ENCODE measurements at places on chromosomes 2 and 18. TPM values are rescaled to one million over a fixed set of nuclear protein-coding genes. Genes with fewer than 3 reads are reported as not detected.

GRCh38 chr2:17643031-17643615 is 102.6 kb downstream of the VSNL1 start:
- peaks cover 39% of the 10 kb centered on the region for H3K4me1 ChIP-seq
- no peaks in the 10 kb centered on the region for H3K27me3 ChIP-seq
- no peaks in the 10 kb centered on the region for H3K36me3 ChIP-seq
- no peak overlapping the region for H3K27ac ChIP-seq

- no peak overlapping the region for H3K27ac ChIP-seq
- no peaks in the 10 kb centered on the region for H3K27me3 ChIP-seq
- peaks cover 12% of the 10 kb centered on the region for H3K4me1 ChIP-seq
- no peaks in the 10 kb centered on the region for H3K36me3 ChIP-seq
Measured at GRCh38 chr2:54106631-54107454, 8.6 kb upstream of the ACYP2 start.

DNA sequence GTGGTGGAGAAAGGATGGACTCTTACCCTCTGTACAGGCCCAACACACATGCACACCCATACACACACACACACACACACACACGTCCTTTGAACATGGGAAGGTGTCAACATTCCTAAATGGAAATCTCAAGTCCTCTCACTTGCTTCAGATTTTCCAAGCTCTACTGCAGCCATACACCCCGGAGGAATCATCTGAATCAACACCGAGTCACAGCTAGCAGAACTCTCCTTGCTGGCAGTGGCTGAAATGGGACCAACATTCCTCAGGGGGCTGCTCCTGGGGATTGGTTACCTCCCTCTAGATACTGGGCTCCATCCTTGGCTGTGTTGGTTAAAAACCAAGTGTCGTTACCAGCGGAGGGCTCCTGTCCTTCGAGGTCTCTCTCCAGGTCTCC is 112.7 kb downstream of the BCL11A start:
- H3K4me1 ChIP-seq = no peaks in the 10 kb centered on the region
- no peak overlapping the region for H3K4me3 ChIP-seq
- H3K27ac ChIP-seq = no peak overlapping the region

DNA sequence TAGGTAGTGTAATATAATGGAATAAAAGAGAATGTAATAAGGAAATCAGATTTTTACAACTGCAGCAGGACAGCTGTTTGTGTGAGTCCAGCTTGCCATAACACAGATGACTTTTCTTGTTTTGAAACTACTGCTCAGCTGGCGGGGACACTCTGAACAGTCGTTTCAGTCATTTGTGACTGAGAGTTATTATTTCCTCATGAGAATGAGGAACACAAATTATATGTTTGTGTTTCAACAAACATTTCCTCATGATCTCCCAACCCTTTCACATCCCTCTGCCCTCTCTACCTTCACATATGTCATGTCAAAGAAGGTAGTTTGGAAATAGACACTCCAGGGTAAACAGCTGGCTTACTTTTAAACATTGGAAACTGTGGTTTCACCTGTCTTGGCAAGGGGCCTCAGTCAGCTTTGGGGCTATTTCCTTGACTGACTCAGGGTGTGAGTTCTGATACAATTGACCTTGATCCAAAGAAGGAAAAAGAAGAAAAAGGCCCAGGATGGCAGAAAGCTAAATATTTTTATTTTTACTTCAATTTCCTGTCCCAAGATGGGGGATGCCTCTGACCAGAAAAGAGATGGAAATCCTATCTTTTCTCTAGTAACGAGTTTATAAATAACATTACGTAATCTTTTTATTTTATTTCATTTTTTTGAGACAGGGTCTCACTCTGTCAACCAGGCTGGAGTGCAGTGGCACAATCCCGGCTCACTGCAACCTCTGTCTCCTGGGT is 593 bp downstream of the SP140L start:
- peak overlapping the region; percentile 56 for H3K4me3 ChIP-seq
- H3K27ac ChIP-seq = peak overlapping the region; percentile 93

GRCh38 chr2:144668493-144669110 is 148.7 kb upstream of the ZEB2 start:
- DNase-seq = no peak
- no peaks in the 10 kb centered on the region for H3K27me3 ChIP-seq
- H3K4me3 ChIP-seq = no peak overlapping the region
- no peaks in the 10 kb centered on the region for H3K4me1 ChIP-seq
- H3K27ac ChIP-seq = no peak overlapping the region

DNA sequence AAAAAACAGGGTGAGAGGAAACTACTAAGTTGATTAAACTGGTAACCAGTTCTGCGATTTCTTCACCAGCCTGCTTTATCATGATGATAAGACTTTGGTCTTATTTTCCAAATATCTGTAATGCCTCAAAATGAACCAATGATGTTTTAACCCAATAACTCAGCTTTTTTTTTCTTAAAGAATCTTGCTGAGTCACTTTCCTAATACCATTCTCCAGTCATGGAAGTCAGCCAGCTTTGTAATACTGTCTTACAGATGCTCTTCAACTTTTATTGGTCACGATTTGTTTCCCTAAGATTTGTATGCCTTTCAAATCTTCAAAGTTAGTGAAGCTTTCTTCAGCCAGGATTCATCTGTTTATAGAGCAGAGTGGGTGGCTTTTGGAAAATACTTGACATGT is 47.7 kb upstream of the SMIM21 start:
- no peak overlapping the region for H3K4me3 ChIP-seq
- no peak overlapping the region for H3K27ac ChIP-seq
- no peaks in the 10 kb centered on the region for H3K36me3 ChIP-seq

Gene VAPA
- 235 TPM for total RNA-seq

Gene DAW1
- 4.9 TPM for total RNA-seq
